ENCODE measurements at places on chromosomes 11 and 22.

- no peak for DNase-seq
Observed at GRCh38 chr11:98358551-98358950, 662.2 kb upstream of the CNTN5 start.

DNA sequence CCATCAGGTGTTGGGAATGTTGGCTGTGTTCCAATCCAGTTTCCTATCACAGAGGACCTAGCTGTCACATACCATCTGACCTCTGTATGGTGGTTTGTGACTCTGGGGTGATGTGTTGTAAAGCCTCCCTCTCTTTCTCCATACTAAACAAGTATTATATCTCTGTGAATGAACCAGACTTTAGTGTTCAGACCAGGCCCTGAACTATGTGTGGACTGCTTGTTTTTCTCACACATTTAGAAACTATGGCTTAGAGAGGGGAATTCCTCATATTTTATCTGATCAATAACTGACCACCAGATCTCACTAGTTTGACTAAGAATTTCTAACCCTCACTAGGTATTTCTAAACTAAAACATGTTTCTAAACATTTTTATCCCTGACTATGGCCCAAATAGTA is 17.5 kb downstream of the NCR3LG1 start:
- no peak for DNase-seq

GRCh38 chr11:86671531-86672006 is 847 bp downstream of the ME3 start:
- DNase-seq, result no peak

DNA sequence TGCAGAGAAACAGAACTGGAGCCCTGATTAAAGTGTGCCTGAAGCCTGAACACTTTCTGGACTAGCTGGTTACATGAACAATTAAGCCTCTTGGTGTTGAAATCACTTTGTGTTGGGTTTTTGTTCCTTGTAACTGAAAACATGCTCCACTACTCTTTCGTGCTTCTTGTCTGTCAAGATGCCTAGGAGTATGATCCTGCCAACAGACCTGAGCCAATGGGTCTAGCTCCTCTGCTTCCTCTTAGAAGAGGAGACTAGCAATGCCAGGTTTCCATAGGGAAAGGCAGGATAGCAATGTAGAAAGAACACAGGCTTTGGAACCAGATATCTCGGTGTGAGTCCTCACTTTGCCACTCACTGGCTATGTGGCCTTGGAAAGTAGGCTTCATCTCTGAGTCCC is 40.3 kb downstream of the IRAG1 start:
- DNase-seq, result no peak

- DNase-seq, result no peak
Observed at GRCh38 chr11:96486890-96487611, 97.2 kb downstream of the JRKL start.

DNA sequence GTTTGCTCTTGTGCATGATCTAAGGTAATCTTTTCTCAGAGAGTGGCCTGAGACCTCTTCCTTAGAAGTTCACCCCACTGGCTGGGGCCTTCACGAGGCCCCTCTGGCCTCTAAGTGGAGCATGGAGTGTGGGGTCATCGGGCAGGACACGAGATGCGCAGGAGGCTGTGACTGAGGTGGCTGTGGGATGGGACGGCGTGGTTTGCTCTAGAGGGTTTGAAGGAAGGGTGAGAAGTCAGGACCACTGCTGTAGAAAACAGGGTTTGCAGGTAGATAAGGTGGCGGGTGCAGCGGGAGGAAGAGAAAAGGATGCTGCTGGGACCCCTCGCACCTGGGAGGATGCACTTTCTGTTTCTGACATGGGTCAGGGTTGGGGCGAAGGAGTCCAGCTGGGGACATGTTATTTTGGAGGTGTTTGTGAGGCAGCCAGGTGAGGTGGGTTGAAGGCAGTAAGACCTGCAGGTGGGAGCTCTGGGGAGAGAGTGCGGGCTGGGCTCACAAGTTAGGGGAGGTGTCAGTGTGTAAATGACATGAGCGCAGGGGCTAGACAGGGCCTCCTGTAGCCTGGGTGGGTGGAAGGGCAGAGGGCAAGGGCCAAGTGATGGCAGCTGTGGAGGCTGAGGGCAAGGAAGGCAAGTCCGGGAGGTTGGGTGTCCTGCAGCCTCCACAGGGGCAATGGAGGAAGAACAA is 62.5 kb downstream of the KCNQ1 start:
- no peak for DNase-seq

- DNase-seq, result no peak
Observed at GRCh38 chr11:68963779-68964178, 17.0 kb downstream of the MRGPRD start.

- no peak for DNase-seq
Observed at GRCh38 chr11:124643042-124643604, 20.5 kb downstream of the TBRG1 start.

DNA sequence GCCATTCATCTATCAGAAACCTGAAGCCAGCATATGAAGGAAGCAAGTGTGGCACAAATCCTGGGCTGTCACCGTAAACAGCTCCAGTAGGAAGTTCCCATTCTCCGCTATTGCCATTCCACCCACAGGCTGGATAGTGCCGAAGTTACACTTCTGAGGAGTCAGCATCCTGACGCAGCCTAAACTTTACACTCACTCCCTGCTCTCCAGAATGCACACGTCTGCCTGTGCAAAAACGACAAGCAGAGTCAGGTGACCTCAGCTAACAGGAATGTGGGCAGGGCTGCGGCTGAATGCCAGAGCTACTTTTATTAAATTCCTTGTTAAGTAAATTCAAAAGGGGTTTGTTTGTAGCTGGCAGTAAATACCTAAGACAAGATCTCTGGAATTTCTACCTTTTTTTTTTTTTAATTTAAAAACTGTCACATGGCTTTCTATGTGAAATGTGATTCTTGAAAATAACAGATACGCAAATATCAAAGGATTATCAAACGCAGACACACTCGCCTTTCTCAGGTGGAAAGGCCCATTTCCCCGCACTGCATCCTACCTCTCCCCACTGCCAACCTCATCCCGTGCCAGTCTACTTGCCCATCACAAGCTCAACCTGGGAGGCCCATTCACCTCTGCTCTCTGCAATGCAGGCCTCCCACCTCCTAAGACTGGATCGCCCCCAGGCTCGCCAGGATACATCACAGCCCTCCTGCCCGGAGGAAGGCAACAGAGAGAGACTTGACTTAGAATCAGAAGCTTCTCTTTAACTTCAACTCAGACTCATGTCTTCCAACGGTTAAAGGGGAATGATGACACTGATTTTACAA is 33.5 kb downstream of the NFRKB start:
- DNase-seq, result peak; percentile 53

- DNase-seq, result no peak
Observed at GRCh38 chr11:115674176-115674936, 170.1 kb upstream of the CADM1 start.

DNA sequence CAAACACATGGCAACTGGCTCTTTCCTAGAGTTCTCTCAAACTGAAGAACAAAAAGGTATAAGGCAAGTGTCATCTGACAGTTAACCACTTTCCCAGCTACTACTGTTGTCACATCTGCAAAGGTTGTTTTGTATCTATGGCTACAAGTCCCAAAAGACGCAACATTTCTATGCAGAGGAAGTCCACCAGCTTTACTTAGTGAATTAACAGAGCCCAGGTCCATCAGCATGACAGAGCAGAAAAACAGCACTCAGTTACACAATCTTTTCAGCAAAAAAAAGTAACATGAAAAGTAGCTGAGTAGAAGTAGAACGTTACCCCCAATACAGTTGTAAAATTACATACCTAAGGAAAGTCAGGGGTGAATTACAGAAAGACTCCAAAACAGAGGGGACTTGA is 12.1 kb downstream of the CPSF7 start:
- DNase-seq, result no peak

- no peak for DNase-seq
Observed at GRCh38 chr11:57485217-57485990, 25.1 kb downstream of the RTN4RL2 start.

GRCh38 chr11:11814614-11815452 is 26.9 kb upstream of the USP47 start:
- DNase-seq, result no peak

DNA sequence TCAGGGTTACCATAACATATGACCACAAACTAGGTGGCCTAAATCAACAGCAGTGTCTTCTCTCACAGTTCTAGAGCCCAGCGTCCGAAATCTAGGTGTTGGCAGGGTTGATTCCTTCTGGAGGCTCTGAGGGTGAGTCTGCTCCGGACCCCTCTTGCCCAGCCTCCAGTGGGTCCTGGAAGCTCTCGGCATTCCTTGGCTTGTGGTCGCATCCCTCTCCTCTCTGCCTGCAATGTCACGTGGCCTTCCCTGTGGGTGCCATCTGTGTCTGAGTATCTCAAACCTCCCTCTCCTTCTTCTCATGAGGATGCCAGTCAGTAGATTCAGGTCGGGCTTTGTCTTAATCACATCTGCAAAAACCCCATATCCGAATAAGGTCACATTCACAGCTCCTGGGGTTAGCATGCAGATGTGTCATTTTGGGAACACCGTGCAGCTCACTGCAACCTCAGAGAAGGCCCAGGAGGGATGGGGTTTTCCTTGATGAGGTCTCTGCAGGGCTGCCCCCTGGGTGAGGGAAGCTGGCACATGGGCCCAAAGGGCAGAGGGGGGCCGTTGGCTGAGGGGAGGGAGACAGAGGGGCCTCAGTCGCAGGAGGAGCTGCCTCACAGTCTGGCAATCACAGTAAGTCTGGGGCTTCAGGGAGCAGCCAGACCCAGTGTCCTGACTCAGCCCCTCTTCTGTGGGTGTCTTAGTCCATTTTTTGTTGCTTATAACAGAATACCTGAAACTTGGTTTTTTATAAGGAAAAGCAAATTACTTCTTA is 41.2 kb downstream of the PARVG start:
- DNase-seq, result no peak
